ENCODE measurements at places on chromosomes 7 and 10.
A peak's percentile ranks its signal among the peaks of the same experiment; 100 is the strongest.

GRCh38 chr10:99365736-99366135 is 36.6 kb downstream of the CNNM1 start:
- DNase-seq = no peak

- DNase-seq = peak; percentile 60
Observed at GRCh38 chr10:32446536-32447406, 831 bp downstream of the CCDC7 start.

- no peak for DNase-seq
Observed at GRCh38 chr10:4131407-4132215, 346.6 kb upstream of the KLF6 start.

GRCh38 chr10:12656518-12657142 is 307.3 kb downstream of the CAMK1D start:
- no peak for DNase-seq

- DNase-seq = no peak
Observed at GRCh38 chr10:91512458-91512857, 102.3 kb downstream of the HECTD2 start.

DNA sequence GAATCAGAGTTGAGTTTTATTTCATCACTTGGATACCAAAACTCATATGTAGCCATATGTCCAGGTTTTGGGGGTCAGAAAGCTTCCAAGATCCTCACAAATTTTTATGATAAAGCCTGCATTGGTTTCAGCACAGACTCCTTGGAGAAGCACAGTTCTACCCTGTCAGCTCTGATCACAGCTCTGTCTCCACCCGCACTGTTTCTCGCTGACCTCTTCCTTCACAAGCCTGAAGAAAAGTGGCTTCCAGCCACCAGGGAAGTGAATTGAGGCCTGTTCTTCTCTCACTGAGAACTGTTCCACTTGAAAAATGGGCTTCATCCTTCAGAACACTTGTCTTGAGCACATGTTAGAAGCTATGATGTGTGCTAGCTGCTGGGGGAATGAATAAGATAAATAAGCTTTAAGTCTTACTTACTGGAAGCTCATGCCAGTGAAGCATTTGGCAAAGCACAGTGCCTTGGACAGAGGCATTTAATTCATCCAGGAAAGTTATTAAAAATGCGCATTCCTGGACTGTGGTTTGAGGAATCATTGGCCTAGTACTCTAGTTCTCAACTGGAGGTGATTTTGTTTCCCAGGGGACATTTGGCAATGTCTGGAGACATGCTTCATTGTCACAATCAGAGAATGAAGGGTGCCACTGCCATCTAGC is 133.6 kb downstream of the BMPER start:
- DNase-seq = no peak

DNA sequence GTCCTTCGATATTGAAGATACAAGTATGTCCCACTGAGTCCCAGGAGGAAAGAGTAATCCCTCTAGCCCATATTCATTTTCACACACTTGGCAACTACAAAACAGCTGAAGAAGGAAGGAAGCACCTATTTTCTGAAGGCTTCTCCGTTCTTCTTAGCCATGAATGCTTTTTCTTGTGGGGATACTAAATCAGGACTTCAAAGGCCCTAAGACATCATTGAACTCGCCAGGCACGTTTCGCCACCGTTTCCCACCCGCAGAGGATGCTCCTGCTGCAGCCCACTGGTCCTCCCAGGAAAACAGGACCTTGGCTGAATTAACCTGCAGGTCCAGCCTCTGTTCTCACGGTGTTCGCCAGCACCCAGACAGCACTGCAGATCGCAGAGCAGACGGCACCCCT is 561.5 kb downstream of the DNAJB6 start:
- no peak for DNase-seq

DNA sequence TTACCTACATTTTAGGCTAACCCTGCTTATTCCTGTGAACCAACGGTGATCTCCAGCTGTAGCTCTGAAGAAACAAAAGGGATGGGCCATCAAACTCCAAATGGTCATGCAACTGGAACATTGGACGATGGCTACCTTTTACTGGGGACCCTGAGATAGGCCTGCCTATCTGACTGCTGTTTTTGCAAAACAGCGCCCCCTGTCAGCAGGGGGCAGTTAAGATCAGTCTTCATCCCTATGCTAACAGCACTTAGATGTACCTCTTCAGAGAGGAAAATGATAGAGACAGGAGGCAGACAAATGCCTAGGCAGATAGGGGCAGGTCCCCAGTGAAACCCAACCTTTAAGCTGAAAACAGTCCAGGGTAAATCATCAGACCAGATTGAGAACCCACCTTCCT is 1085.4 kb upstream of the SORCS1 start:
- DNase-seq = no peak

DNA sequence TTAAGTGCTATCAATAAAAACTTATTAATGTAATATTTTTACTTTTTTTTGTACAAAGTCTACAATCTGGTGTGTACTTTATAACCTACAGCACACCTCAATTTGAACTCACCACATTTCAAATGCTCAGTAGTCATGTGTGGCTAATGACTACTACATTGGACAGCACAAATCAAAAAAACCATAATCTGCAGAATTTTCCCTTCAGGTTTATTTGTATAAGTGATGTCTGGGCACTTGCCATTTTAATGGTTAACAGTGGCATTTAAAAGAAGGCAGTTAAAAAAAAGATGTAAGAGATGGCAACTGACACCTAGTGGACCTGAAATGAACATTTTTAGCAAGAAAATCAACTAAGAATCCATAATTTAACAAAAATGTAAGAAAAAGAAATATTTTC is 124.6 kb upstream of the NRBF2 start:
- no peak for DNase-seq

DNA sequence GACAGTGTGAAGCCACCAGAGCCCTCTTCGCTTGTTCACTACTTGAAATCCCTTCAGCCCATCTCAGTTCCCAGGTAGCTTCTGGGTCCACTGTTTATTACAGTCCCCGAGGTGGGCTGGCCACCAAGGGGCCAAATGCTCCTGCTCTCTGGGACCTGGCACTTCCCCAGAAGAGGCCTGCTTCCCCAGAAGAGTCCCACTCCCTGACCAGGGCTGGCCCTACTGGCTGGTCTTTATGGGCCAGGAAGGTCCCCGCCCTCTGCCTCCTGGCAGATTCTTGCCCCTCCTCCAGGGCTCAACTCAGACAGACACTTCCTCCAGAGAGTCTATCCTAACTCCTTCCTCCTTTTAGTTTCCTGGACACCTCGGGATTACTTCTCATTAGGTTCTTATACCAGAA is 70.7 kb upstream of the LRRC18 start:
- no peak for DNase-seq

- no peak for DNase-seq
Observed at GRCh38 chr7:45446195-45446944, 127.8 kb upstream of the ADCY1 start.

DNA sequence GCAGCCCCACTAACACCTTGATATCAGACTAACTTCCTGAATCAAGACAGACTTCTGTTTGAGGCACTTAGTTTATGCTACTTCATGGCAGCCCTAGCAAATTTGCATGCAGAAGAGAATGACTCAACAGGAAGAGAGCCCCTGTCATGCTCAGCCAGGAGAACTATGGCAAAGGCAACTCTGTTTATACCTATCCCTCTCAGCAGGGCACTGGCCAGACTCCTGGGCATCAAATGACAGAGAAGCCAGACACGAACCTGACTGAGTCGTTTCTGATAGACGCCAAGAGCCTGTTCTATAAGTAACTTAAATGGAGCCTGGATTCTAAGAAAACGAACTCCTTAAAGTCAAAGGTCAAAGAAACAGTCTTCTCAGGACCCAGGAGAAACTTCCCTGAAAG is 50.9 kb upstream of the UNC5B start:
- no peak for DNase-seq

DNA sequence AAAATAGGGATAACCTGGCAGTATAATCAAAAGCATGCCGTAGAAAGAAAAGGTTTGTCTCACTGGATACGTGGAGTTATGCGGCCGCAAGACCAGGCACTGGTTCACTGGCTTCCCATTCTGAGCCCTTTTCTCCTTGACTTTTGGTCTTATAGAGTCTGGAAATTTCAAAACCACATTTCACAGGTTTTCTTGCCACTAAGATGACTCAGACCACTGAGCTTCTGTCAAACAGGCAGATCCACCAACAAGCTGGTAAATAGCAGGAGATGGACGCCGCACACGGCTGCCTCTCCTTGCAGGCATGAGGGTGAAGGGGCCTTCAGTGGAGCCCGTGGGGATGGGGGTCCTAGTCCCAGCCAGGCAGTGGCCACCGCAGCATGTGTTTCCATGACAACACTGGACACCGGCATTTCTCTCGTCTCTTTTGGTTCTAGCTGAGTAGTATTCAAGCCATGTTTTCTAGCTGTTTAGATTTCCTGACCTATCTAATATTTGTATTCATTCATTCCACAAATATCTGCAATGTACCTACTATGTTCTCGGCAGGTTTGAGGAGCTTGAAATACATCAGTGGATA is 55.5 kb downstream of the KLF6 start:
- DNase-seq = no peak

DNA sequence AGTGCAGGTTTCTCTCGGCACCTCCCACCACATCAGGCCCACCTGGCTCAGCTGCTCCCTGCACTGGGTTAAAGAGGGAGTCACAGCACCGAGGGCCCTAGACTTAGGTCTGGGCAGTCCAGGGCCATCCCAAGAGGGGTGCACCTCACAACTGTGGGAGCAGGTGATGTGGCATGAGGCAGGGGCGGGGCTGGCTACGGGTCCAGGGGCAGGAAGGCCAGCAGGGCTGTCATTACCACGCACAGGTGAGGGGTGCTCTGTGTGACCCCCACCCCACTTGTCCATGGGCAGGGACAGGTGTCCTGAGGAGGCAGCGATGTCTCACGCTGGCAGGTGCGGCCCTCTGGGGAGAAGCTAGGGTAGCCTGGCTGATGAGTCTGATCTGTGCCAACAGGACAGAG is 40.5 kb upstream of the DPYSL4 start:
- no peak for DNase-seq

- DNase-seq = no peak
Observed at GRCh38 chr7:69696054-69696591, 97.8 kb downstream of the AUTS2 start.

- no peak for DNase-seq
Observed at GRCh38 chr7:158073845-158074840, 513.5 kb downstream of the PTPRN2 start.

DNA sequence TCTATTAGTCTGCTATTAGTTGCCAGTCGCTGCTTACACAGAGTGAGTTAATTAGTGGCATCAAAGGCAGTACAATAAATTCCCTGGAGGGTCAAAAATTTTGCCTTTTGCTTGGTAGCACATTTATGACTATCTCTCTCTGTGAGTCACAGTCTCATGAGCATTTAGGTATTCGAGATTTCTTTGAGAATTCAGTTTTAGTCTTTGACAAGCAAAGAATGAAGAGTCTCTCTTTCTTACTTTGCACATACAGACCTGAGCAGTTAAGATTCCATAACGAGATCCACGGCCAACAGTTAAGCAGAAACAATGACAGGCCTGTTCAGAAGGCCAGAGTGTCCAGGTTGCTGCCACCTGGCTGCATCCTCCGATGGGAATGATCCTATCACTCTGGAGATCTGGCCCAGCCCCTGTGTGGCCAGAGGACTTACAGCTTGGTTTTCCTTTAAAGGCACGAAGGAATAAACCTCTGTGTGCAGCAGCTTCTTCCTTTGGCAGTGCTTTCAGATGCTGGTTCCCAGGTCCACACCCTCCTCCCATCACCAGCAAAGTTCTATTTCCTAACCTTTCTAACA is 80.6 kb downstream of the GLI3 start:
- DNase-seq = no peak

DNA sequence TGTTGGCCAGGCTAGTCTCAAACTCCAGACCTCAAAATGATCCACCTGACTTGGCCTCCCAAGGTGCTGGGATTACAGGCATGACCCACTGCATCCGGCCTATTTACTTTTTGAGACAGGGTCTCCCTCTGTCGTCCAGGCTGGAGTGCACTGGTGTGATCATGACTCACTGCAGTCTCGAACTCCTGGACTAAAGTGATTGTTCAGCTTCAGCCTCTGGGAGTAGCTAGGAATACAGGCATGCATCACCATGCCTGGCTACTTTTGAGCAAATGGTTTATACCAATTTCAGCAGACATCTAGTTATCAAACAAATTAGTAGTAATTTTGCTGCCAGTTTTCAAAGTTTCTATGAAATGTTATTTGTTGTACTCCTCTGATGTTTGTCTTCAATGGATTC is 2.2 kb upstream of the WAC start:
- no peak for DNase-seq

DNA sequence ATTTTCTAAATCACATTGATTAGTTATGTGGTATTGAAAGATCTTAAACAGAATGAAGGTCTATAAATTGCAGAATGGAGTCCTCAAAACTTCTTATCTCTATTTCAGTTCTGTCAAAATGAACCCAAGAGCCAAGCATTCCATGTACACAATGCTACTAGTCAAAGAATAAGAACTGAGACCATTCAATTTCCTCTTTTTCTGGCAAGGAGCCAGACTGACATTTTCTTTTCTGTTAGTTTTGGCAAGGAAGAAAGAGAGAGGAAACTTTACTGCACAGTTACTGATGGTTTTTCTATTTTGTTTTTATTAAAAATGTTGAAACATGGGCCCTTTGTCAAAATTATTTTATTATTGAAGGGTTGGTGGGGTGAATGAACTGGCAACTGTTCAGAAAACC is 181.8 kb upstream of the FERD3L start:
- no peak for DNase-seq

DNA sequence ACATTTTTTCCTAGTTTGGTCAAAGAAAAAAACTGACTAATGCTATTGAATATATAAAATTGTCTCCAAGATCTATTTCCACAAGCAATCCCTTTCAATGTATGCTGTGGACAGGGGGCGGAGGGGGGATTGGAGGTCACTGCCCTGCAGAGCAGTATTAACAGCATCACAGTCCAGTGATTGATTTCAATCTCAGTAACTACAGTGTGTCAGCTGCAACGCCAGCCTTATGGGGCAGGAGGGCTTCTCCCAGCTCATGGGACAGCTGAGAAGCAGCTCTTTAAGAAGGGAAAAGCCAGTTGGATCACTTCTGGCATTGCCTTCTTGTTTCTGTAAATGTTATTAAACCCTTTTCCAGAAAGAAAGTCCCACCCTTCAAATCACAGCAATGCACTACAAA is 65.0 kb downstream of the RAPGEF5 start:
- no peak for DNase-seq

DNA sequence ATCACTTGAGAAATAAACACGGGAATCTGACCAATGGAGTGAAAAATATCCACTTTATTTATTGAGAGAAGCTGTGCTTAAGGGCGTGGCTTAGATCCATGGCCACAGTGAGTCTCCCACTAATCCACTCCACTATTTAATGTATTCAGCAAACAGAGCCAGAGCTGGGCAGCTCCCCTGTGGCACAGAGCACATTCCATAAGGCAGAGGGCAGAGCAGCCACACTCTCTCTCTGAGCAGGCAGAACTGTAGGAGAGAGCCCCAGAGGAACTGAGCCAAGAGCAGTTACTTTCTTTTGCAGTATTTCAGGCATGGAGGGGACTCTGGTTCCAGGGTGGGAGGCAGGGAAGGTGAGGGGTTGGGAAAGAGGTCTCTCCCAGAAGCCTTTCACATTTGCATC is 106.0 kb downstream of the GALNT17 start:
- DNase-seq = peak; percentile 57

- no peak for DNase-seq
Observed at GRCh38 chr7:13801669-13802068, 187.8 kb downstream of the ETV1 start.

Data from femur (tissue), 1 donor.